Choroid plexus epithelial cell (primary cell): ENCODE measurements at places on chromosomes 1 and 21.

DNA sequence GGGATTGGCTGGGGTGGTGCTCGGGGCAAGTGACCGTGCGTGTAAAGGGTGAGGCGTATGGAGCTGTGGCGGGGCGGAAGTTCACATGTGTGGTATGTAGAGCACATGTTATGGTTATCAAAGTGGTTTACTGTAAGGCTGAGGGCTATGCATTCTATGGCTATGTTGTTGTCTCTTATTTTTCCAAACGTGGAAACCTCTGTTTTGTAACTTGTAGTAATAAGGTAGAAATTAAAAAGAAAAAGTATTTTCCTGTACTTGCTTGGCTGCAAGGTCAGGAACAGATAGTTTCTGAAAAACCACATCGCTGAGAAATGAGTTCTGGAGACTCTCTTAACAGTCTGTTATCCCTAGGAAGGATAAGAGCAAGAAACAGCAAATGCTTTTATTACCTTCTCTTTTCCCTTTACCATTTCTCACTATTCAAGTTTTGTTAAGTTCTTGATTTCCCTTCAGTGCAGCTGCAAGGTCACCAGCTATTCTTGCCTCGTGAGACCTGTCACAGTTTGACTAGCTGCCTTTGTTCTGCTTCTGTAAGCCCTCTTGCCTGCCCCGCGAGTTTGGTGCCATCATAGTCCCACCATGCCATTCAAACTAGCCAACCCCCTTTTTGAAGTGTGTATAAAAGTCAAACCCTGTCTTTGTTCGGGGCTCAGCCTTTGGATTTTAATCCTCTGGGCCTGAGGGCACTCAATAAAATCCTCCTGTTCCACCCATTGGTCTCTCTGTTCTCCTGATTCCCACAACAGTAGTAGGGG lies 9.5 kb downstream of the RNU1-2 start:
- DNase-seq, result peak; percentile 98

DNA sequence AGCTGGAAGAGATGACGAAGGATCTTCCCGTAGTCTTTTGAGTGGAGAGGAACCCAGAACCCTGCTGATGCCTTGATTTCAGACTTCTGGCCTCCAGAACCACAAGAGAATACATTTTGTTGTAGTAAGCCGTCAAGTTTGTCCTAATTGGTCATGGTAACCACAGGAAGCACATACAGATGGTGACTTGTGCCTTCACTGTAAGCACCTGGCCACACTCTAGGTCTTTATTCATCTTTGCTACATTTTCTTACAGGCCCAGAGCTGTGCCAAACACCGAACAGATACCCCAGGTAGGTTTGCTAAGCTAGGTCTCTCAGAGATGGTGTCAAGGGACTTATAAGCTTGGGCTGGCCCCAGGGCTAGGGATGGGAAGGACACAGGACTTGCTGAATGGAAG lies 4.8 kb downstream of the DHRS3 start:
- no peak for DNase-seq

DNA sequence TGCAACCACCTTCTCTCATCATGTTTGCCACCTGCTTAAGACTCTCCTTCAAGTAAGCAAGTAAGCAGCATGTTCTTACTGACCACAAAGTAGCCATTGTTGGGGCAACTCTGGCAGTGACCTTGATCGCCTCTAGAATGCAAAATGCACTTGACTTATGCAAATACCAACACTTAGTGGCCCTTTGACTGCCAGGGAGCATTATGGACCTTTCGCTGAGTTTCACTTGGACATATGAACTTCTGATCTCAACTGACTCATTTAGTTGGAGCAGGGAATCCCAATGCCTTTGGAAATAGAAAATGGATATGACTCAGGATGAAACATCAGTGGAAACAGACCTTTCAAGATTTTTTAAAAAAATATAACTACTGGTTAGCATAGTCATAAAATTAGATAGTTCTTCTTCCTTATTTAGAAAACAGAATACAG lies 6.1 kb upstream of the PLA2G5 start:
- DNase-seq, result peak; percentile 5

DNA sequence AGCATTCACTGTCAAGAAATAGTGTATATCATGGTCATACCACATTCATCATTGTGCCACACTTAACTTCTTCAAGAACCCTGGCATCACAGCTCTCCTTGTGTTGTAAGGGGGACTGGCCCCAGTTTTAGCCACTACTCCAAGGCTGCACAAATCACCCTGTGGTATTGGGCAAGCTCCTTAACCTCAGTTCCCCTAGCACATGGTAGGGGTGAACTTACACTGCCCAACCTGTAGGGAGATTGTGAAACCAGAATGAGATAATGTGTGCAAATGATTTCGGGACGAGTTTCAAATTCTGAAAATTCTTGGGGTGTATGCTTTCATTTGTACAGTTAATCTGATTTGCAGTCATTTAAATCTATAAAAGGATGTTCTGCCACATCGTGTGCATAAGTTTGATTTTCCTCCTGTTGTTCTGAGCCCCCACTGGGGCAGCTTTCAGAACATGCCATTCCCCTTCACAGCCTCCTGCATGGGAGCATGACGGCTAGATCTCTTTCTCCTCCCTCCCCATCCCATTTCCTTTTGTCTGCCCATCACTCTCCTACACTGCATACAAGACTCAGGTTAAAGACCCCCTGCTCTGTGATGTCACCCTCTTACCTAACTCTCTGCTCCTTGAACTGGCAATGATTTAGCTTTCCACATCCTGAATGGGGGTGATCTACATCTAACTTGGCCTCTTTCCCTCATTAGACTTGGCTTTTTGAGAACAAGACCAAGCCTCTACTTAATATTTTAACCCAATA lies 290.3 kb downstream of the CHRM3 start:
- DNase-seq, result no peak

DNA sequence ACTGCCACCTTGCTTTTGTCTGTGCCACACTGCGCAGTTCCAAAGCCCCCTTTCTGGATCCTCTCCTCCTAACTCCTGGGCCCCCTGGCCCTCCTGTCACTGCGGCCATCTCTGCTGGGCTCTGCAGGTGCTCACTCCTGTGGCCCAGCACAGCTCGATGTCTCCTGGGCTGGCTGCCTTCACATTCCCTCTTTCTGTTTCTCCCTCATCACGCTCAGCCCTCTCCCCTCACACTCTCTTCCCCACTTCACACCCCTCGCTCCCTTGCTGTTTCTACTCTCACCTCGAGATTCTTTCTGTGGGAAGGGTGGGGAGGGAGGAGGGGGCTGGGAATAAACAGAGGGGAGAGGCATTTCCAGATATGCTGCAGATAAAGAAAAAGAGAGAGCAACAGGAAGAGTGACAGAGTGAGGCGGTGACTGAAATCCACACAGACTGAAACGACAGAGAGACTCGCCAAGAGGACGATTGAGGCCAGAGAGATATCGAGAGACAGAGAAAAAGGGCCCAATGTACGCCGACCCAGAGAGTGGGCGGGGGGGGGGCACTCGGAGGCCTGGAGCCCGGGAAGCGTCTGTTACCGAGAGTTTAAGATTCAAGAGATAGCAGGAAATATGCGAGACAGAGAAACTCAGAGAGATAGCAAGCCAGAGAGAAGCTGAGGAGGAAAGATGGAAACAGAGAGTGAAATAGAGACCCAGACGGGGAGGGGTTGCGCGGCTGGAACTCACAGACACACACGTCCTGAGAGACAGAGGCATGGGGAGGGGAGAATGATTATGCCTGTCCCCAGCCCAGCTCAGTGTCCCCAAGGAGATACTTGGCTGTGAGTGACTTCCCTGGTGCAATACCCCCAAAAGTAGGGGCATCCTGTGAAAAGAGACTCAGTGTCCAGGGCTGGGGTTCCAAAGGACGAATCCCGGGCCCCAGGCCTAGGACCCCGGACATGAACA lies 666 bp downstream of the CSF3R start:
- no peak for DNase-seq

GRCh38 chr1:34865573-34865972 lies 6.0 kb upstream of the SMIM12 start:
- DNase-seq, result no peak

DNA sequence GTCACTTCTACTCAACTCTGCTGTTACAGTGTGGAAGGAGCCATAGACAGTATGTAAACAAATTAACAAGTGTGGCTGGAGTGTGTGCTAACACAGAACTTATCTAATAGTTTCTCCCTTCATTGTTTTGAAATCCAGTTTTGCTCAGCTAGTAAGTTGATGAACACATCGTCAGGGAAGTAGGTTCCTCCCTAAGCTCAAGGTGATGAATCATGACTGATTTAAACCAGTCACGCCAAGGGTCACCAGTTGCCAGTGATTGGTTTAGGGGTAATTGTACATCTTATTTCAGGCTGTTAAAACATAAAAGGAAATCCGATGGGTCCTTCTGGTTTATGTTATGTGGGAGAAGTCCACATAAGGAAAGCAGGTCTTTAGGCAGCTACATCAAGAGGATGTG lies 97.0 kb upstream of the CHODL start:
- peak; percentile 4 for DNase-seq

DNA sequence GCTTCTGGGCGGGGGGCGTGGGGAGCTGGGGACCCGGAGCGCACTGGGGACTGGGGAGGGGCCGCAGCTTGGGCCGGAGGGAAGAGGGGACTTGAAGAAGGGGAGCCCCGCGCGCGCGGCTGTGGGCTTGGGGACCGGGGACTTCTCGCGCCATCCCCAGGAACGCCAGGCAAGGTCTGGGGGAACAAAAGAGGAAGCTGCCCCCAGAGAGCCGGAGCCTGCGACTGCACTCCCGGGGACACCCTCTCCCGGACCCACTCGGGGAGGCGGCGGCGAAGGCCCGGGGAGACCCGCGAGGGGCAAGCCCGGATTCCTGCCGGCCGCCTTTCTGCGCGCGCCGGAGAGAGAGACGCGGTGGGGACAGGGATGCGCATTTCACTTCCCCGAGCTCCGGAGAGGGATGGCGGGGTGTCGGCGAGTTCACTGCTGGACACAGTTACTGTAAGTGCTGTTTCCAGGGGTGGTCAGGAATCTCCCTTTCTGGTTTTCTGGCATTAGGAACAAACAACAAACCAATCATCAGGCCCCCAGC lies 732 bp downstream of the ABCG1 start:
- no peak for DNase-seq

- DNase-seq, result no peak
These were observed 49.6 kb upstream of the LRP8 start for GRCh38 chr1:53377438-53377841.
